ENCODE measurements at places on chromosomes 2 and 18.
A peak's percentile ranks its signal among the peaks of the same experiment; 100 is the strongest.

DNA sequence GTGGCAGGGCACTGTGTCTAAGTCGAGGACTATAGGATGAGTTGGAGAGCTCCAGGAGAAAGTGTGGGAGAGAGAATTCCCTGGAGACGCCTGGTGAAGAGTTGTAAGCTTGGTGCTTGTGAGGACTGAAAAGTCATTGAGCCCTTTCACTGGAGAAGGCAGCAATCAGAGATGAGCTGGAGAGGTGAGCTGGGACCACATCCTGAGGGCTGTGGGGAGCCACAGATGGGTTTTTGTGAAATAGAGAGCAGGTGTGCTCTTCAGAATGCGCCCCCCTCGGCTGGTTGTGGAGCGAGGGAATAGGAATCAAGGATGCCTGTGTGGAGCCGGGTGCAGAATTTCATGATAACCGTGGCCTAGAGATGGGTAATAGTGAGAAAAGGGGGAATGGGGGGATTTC lies 224.3 kb downstream of the KLHL29 start:
- DNase-seq, result no peak

DNA sequence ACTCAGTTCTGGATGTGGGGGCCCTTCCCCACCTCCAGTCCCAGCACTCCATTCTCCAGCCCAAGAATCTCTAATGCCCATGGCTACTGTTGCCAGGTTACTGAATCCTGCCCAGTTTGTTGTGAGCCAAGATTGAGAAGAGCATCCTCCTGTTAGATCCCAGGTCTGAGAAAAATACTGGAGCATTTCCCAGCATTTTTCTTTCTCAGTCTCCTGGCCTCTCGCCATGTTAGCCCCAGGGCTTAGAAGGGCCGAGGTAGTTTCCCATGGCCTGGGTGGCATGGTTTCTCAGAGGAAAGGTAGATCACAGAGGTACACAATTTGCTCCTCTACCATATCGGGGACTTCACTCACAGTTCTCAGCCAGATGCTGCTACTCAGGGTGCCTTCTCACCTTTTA lies 135.7 kb downstream of the OTX1 start:
- DNase-seq, result no peak

GRCh38 chr18:78113940-78114251 lies 864.2 kb downstream of the GALR1 start:
- DNase-seq, result no peak

DNA sequence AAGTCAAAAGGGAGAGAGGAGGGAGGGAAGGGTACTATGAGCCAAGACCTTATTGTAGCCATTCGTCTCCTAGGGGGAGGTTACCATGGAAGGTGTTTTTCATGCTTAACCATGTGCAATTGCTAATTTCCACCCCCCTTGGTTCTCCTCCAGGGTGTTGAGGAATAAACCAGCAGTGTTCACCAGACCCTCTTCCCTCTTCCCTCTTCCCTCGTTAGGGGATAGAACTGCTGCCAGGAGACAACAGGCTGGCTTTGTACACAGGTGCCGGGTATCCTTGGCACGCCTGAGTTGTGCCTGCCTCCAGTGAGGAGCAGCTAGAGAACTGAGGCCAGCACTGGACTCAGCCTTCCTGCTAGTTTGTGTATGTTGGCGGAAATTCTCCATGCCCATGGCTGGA lies 41.1 kb upstream of the ARL5A start:
- no peak for DNase-seq

DNA sequence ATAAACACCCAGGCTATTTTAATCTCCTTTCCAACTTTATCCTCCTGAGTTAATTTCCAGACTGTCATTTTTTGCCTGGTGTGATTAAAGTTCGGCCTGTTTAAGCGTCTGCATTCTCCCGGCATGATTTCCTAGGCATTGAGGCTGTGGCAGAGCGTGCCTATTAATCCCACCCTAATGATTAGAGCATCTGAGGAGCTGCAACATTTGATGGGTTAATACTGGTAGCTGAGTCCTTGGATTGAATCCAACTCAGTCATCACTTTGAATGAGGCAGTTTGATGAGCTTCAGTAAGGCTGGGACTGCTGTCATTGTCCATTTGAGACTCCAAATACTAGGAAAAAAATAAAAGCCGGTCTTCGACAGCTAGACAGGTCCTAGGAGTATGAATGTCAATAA lies 882.5 kb downstream of the SLC4A3 start:
- DNase-seq, result no peak

DNA sequence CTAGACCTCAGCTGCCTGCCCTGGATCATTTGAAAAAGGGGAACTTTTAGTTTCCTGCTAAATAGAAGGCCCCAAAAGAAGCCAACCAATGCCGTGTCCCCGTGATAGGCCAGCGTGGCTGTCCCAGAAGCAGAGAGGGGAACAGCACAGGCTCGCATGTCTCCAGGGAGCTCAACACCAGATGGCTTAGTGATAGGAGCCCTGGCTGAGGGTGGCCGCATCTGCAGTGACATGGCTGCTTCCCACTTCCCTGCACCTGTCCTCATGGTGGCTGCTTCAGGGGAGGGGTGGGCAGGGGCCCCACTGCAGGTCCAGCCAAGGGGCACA lies 79.6 kb downstream of the MBP start:
- no peak for DNase-seq

GRCh38 chr2:88603146-88603545 lies 24.1 kb downstream of the EIF2AK3 start:
- no peak for DNase-seq

GRCh38 chr2:190637281-190637734 lies 11.6 kb upstream of the NAB1 start:
- no peak for DNase-seq

GRCh38 chr18:63356272-63356896 lies 10.6 kb downstream of the KDSR start:
- no peak for DNase-seq

DNA sequence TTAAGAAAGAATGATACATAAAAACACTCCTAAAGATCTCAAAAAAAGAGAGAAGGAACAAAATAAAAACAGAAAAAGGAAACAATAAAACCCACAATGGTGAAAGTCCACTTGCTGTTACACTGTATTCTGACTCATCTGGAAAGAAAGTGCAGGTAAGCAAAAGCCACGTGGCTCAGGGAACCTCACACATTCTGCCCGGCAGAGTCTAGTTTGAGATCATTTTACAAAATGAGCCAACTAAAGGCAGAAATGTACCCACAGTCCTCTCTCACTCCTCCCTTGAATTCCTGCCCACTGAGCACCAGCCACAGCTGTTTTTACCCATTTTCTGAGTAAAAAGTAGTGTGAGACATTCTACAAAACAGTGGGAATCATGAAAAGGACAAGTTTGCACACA lies 10.0 kb downstream of the KCNH7 start:
- no peak for DNase-seq

DNA sequence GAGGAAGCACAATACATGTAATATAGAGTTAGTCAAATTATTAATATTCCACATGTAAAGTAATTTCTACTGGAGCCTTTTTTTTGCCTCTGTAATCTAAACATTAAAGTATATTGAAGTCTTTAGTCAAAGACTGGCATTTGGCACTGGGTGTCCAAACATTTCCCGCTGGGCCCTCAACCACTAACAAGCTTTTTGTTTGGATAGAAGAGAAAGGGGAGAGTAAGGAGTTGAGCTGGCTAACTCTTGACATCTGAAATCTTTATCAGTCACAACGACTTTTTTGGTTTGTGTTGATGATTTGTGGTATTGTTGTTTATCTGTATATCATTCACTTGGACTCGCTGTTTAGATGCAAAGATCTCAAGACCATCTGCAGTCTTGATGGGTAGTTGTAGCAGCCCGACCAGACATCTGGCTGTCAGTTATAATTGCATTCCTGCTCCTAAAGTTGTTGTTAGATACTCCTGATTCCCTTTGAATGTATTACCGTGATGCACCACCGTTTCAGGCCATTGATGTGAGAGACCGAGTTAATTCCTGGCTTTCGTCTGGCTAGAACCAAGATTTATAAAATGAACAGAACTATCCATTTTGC lies 379.6 kb downstream of the MTX2 start:
- no peak for DNase-seq

DNA sequence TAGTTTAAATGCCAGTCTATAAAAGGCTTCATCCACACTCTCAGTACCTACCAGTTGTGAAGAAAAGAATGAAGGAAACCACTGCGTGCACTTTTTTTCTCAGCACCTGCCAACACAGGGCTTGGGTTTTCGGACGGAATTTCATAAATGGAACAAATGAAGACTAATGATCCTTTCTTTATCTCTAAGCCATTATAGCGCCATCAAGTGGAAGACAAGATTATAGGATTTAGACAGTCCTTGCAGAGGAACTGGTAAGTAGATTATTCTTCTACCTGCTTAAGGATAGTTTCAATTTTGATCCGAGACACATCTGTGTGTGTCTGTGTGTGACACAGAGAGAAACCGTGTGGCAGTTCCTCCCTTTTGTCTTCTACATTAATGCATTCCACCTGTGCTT lies 245.6 kb downstream of the NRXN1 start:
- DNase-seq, result no peak

DNA sequence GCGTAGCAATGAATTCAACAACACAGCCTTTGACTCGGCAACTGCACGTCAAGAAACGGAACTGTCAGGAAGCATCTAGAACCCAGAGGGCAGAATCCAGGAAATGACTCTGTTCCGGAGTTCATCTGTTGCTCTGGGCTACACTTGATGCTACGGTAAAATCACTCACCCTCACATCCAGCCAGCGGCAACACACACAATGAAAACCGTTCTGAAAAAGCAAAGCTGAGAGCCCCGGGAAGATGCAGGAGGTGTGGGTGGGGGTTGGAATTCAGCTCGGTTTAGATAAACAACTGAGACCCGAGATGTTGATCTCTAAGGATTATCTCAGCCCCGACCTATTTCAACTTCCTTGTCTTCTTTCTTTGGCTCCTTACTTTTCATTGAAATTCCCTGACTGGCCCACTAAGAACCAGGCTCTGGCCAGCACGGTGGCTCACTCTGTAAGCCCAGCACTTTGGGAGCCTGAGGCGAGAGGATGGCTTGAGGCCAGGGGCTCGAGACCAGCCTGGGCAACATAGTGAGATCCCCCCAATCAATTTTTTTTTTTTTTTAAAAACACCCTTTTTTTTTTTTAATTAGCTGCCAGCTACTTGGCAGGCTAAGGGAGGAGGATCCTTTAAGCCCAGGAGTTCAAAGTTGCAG lies 13.3 kb upstream of the RAB17 start:
- no peak for DNase-seq

GRCh38 chr18:28201056-28201455 lies 24.1 kb upstream of the CDH2 start:
- no peak for DNase-seq

GRCh38 chr2:233414777-233415570 lies 60.7 kb downstream of the DGKD start:
- DNase-seq, result no peak

DNA sequence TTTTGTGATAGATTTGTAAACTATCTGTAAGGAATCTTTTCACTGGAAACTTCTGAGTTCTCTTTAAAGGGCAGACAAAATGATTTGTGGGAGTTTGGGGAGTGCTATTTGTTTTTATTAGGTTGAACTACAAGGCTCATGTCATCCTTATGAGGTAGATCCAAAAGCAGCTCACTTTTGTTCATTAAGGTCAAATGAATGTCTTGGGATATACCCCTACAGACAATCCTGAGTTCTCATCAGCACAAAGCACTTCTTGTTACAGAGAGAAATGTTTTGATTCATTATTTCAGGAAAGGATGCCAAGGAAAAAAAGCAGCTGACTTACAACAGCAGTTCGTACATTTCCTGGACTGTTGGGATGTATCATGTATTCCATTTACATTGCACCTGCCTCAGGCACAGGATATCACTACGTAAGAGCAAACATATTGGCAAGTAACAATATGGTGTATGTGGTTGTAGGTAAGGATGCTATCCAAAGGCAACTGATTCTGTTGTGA lies 68.9 kb downstream of the DCC start:
- no peak for DNase-seq

DNA sequence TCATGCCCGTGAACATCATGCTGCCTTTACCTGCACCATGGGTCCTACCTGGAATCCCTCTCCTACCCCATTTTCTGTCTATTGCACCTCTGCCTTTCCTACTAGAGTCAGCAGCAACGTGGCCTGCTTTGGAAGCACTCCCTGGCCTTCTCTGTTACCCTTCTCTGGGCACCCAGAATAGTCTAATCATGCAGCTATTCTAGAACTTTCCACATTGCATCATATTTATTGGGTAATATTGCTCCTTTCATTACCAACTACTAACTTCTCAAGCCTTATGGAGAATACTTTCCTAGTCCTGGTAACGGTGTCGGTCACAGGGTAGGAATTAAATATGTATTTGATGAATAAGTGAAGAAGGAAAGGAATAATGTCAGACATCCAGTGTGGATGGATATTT lies 33.3 kb upstream of the CREG2 start:
- no peak for DNase-seq

DNA sequence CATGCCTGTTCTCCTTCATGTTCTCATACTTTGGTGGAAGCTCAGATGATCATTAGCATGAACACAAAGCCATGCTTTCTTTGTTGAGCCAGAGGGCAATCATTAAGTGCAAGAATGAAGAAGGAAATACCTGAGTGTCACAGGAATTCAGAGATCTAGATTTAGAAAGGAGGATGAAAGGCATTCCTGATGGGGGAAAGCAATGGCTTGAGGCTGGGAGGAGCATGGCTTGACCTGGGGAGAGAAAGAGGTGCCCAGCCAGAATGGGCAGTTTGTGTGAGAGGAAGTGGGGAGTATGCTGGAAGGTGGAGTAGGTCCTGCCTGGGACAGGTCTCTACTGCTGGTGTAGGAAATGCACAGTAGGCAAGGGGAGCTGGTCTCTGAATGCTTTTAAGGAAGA lies 35.1 kb downstream of the SLC4A3 start:
- DNase-seq, result no peak

- DNase-seq, result no peak
Observed at GRCh38 chr2:46876741-46877384, 38.7 kb downstream of the MCFD2 start.

GRCh38 chr2:109507217-109507616 lies 106.5 kb downstream of the SEPTIN10 start:
- DNase-seq, result no peak

- DNase-seq, result peak; percentile 5
Observed at GRCh38 chr18:70072678-70073077, 125.0 kb upstream of the CD226 start.

GRCh38 chr2:134933732-134934131 lies 15.1 kb downstream of the CCNT2 start:
- DNase-seq, result no peak

- DNase-seq, result no peak
Observed at GRCh38 chr2:171430516-171431410, 3.0 kb downstream of the METTL8 start.

GRCh38 chr2:53353135-53354114 lies 414.2 kb upstream of the CHAC2 start:
- DNase-seq, result no peak
